AG09309 (cell line): ENCODE measurements at places on chromosomes 6 and 20.

DNA sequence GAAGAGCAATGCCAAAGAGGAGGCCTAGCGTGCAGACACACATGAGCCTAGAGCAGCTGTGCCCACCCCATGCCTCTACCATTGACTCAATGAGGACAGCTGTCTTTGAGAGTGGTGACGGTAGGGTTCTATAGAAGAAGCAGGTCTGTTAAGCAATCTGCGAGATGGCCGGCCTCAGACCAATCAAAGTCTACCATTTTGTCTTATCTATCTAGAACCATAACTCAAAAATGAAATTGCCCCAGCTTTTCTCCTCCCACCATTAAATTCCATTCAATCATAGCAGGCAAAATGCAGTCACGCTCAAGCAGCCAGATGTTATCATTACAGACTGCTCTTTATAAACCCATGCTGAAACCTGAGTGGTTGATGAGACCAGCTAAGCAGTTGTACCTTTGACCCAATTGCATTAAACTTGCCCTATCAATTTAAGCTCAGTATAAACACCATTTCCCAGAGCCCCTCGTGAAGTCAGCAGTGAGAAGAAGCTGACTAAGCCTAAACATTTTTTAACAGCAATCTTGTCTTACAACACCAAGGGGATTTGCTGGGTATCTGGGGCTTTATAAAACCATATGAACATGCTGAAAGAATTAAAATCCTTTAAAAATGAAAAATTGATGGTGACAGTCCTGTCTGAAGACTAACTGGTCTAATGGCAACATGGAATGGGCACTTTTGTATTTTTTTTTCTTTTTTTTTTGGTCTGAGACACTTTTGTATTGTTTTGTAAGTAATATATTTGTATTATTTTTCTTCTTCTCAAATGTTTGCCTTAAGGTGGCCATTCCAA lies 57.5 kb downstream of the FOXC1 start:
- peak; percentile 70 for DNase-seq

DNA sequence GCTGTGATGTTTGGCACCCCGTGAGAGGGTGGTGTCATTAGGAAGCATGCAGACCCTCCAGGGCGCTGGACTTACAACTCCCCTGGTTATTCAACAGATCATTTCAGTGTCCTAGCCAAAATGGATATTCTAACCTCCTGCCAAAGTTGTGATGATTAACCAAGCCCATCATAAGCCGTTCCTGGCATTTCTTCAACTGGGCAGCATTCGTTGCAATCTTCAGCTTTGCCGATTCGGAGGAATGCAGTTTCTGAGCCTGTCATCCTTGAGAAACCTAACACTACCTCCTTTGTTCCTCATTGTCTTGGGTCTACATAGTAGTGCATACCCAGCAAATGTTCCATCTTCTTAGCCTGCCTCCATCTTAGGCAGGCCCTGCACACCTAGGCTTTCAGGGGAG lies 79.2 kb upstream of the MAP3K4 start:
- DNase-seq, result no peak

- no peak for DNase-seq
Observed at GRCh38 chr20:32569380-32570305, 15.5 kb downstream of the NOL4L start.

GRCh38 chr20:19747903-19748302 lies 10.2 kb upstream of the RIN2 start:
- no peak for DNase-seq

GRCh38 chr20:22063753-22064152 lies 358.3 kb downstream of the PAX1 start:
- no peak for DNase-seq

DNA sequence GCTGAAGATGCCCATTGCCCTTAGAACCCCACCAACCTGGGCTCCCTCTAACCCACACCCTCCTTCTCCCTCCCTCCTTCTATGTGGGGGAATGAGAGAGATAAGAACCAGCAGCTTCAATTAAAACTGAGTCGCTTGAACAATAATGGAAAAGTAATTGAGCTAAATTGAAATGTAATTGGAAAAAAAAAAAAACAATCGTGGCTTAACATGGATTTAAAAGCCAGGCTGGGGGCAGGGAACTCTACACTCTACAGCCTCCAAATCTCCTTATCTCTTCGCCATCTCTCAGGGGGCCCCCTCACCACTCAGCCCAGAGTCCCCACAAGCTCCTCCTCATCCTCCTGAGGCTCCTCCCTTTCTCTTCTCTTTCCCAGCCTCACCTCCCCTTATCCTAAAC lies 83.2 kb downstream of the MDGA1 start:
- DNase-seq, result no peak

DNA sequence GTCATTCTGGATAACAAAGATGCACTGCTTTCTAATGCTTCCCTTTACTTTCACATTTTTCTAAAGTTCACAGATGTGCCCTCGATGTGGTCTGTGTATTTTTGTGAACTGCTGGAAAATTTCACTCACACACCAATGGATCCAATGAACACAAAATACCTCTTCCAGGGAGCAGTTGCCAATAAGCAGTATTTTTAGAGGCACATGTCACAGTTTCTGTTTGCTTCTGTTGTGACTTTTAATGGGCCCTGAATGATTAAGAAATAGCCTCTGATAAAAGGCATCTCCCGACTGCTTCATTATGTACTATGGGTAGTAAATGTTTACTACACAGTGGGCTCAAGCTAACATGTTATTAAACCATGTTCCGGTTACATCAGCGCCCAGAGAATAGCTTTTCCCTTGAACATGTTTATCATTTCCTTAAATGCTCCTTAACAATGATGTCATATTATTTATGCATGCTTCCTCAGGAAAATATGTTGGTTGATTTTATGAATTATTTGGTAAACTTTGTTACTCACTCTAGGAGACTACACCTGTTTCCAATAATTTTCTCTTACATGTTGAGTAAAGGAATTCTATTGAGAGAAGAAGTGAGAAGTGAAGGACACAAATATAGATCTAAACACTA lies 188.0 kb downstream of the KCNQ5 start:
- DNase-seq, result no peak

- no peak for DNase-seq
Observed at GRCh38 chr20:20130399-20130798, 78.1 kb downstream of the CFAP61 start.

DNA sequence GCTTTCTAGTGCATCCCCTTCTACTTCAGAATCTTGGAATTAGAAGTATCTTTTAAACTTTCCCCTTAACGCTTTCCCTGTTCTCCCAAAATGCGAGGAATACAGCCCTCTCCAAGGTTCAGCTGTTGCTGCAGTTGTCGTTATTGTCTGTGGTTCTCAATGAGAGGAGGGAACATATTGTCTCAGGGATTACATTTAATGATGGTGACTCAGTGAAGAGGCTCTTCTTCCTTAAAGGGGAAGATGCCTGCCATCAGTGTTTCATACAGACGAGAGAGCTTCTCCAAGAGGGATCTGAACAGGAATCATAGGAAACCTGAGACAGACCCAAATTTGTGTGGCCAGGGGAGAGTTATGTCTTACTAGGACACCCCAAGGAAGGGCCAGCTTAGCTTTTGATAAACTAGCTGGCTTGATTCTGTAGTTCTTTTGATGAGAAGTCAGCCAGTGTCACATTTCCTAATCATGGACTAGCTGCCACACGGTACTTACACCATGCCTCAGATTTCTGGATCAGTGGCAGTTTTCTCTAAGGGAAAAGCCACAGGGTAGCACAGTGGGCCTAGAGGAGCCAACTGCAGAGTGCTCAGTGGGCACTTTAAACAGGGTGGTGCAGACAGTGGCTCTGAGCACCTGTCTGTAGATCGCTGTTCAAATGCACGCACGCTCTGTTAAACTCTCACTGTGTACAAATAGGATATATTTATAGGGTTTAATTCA lies 59.7 kb upstream of the TMEM181 start:
- peak; percentile 38 for DNase-seq

DNA sequence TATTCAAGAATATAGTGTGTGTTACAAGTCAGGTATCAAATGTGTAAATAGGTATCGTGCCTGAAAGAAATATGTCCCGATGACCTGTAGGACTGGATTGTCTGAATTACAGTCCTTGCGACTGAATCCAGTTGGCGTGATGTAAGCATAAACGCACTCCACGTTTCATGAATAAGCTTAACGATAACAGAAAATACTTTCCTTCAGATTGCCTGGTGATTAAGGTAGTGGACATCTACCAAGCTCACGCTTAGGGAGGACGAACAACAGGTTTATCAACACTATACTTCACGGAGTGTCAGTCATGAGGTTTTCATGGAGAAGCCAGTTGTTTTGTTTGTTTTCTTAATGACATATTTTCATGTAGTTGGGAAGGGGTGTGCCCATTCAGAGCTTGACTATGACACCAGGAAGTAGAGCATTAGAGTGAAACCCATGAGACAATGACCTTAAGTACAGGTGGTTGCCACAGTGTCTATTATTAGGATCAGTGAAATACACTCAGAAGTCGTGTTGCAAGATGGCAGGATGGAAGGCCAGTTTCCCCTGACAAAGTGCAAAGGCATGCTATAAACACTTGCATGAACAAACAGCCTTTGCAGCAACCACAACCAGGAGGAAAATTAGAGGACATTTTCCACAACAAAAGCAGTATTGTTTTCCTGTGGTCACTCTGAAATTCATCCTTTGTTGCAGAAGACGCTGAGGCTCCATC lies 305.8 kb upstream of the PRDM1 start:
- DNase-seq, result no peak

GRCh38 chr6:20565342-20565741 lies 31.1 kb downstream of the CDKAL1 start:
- no peak for DNase-seq

- DNase-seq, result no peak
Observed at GRCh38 chr20:42957018-42957703, 232.5 kb downstream of the PTPRT start.

DNA sequence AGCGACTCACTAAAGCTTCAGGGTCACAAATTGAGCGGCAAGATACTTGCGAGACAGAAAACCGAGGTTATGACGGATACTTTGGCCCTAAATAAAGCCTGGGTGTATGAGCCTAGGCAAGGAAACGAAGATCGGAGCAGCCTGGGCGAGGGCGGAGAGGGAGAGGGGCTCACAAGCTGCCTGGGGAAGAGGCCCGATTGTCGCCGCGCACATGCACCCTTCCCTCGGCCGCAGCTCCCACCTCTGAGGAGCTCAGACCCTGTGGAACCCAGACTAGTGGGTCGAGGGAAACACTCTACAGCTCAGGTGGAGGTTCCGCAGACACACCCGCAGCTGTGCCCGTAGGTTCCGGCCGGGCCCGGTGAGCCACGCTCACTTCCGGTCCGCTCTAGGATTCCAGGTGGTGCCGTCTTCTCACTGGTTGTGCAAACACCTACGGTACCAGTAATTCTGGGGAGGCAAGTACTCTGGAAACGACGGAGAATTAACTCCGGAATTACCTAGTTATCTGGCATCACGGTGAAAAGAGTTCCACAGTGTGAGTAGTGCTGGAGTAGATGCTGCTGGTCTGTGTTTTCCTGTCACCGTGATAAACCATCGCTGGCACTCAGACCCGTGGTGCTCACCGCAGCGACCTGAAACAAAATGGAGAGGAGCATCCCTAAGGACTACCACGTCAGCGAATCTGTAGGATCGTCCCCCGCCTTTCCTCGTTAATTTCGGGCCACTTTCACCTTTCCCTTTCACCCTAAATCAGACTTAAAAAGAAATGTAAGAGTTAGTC lies 61.5 kb downstream of the GPX5 start:
- DNase-seq, result no peak
